Effector memory CD8-positive, alpha-beta T cell (primary cell): ENCODE measurements at places on chromosomes 2 and 18.

DNA sequence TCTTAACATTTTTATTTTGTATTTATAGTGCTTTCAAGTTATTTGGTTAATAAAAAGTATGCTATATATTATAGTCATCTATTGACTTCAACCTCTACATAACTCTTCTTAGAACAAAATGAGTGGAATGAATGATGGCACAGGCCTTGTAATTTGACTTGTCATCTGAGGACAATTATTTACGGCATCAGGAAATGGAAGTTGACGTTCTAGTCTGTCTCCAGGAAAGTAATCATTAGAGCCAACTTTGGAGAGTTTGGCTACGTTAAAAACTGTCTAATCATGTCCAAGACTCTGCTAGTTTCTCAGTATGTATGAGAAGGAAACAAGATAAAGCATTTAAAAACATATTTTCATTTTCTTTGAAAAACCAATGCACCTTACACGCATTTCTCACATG lies 353.6 kb downstream of the ARHGAP15 start:
- peaks cover 14% of the 10 kb centered on the region for H3K4me1 ChIP-seq
- H3K27me3 ChIP-seq, result no peaks in the 10 kb centered on the region

DNA sequence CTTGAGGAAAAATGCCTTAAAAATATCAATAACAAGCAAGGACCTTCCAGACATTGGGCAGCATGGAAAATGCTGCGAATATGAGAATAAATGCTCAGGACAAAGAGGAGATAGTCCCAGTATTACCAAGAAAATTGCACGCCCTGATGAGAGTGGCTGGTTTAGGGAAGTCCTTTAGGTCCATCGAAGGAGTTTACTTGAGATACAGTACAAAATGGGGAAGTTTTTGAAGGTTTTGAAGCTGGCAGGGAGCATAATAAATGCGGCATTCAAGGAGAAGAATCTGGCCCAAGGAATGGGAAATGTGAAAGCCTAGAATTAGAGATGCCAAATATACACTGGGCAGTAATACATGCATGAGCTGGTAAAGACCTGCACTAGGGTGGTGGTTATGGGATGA lies 90.2 kb upstream of the SPATS2L start:
- H3K4me1 ChIP-seq, result no peaks in the 10 kb centered on the region
- DNase-seq, result no peak
- H3K27me3 ChIP-seq, result peaks cover 20% of the 10 kb centered on the region
- H3K27ac ChIP-seq, result no peak overlapping the region
- H3K4me3 ChIP-seq, result no peak overlapping the region
- H3K36me3 ChIP-seq, result no peaks in the 10 kb centered on the region

- no peak overlapping the region for H3K27ac ChIP-seq
- no peak for DNase-seq
- peaks cover 4% of the 10 kb centered on the region for H3K27me3 ChIP-seq
- no peak overlapping the region for H3K4me3 ChIP-seq
Measured at GRCh38 chr2:229738024-229738625, 23.8 kb upstream of the DNER start.

GRCh38 chr2:8487461-8487932 lies 194.4 kb upstream of the ID2 start:
- H3K36me3 ChIP-seq, result peaks cover 36% of the 10 kb centered on the region
- no peak for DNase-seq
- H3K27ac ChIP-seq, result peak overlapping the region; percentile 99
- H3K27me3 ChIP-seq, result no peaks in the 10 kb centered on the region
- H3K4me3 ChIP-seq, result peak overlapping the region; percentile 97
